ENCODE measurements at places on chromosomes 12 and 14.

DNA sequence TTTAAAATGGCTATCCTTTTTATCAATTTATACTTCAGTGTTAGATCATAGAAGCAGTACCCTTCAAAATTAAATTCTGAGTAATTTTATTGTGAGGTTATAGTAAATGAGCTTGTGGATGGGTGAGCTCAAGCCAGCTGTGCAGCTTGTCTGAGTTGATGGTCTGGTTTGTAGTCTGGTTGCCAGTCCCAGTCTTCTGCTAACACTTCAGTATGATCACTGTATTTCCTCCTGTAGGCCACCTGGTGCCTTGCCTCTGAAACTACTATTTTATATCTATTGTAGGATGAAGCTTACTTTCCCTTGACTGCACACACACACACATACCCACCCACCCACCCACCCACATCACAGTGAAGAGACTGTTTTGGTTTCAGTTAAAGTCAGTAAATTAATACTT lies 496.4 kb downstream of the PCNX1 start:
- no peak for DNase-seq

DNA sequence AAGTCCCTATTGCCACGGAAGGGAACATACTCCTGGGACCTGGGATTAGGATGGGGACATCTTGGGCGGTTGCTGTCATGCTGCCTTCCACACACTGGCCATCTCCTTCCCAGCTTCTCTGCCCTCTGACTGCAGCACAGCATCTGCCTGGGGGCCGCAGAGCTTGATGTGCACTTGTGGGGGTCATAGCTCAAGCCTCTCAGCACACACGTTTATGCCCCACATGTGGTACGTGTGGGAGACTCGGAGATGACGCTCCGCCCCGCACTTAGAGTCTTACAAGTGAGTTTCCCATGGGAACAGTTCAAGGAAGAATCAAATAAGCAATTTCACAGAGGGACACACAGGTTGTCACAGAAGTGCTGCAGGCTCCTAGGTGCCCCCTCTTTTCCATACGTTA lies 8.6 kb downstream of the ACADS start:
- DNase-seq: no peak

DNA sequence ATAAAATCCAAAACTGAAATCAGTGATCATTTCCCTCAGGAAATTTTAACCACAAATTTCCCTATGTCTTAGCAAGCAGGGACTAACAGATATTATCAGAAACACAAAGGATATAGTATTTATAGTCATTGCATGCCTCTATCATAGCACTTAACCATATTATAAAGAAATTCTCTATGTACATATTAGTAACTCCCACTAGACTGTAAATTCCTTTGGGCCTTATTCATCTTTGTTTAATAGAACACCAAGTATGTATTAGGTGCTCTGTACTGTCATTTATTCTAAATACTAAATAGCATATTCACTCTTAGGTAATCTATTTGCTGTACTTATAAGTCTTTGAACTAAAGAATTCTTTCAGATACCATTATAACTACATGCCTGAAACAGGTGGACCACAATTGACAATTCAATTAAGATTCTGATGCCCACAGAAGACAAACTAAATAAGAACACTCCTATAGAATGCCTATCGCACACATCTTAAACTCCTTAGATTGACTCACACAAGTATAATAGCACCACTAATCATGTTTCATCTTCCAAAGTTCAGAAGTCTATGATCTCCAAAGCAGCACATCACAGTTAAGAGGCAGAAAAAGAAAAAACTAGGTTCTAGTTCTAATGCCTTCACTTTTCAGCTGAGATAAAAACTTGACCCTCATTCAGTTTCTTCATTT lies 134.1 kb downstream of the FSCB start:
- DNase-seq: no peak

GRCh38 chr14:96038558-96038919 lies 623 bp upstream of the C14orf132 start:
- no peak for DNase-seq

DNA sequence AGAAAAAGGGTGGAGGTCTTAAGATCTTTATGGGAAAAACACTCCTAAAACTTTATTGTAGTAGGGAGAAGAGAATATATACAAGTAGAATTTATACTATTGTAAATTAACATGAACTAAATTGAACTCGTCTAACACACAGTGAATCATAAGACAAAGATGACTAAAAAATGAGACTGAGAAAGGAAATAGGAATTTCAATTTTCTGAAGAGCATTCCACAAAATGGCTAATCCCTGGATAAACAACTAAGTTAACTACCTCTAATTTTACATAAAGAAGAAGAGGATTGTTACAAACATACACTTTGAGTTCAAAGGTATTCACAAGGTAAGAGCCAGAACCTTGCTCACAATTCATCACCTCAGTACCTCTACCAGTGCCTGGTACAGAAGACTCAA lies 2.0 kb downstream of the MAP4K5 start:
- no peak for DNase-seq

- DNase-seq: no peak
Measured at GRCh38 chr12:88505696-88506095, 74.6 kb downstream of the KITLG start.

- DNase-seq: no peak
Measured at GRCh38 chr14:94771158-94771905, 1.4 kb upstream of the GSC start.

DNA sequence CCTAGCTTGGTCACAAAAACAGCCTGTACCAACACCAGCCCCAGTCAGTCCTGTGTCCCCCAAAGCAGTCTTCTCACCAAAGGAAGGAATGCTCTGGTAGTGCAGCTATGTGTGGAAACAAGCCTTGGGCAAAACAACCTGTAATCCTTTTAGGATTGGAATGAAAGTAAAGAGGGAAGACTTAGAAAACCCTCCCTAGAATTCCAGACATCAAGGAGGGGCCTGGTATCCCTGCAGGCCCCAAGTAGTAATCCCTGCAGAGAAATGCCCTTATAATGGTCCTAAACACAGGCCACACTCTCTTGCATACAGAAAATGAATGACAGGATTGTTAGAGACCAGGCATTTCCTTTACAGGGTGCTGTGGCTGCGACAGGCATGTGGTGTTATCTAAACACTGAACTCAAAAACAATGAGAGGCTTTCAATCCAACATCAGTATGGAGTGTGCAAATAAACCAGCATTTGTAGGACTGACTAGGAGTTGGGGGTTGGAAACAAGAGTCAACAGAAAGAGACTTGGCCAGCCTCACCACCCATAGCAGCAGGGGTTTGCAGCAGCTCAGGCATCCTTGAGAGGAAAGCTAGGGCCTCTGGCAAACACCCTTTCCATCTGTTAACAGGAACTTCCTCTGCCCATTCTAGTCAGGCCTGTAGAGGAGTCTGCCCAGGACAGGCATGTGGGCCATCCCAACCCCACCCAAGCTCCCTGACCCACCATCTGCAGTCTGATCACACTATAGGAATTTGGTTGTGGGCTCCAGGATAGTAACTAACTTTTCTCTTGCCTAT lies 59.1 kb downstream of the DCAF5 start:
- DNase-seq: no peak

DNA sequence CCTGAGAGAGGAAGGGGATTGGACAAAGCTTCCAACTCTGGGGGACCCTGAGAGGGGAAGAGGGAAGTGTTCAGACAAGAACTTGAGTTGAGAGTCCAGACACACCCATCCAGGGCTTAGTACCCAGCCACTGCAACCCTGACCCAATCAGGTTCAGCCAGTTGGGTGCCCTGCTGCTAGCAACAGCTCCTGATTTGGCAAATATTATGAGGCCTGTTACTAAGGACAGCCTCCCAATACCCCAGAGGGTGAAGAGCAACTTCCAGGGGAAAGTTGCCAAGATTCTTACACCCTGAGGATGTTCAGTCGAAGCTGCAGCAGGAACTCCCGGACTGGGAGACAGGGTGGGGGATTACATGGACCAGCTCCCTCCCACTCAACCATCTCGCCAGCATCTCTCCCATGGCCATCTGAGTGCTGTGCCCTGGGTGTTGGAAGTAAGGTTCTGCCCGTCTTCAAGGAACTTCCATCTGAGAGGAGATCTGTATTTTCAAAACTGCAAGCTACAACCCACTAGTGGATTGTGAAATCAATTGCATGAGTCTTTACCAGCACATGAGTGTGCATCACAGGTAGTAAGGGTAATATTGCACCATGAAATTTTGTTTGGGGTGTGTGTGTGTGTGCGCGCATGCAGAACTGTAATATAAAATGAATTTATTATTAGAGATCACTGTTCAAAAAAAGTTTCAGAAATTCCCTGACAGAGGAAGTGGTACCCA lies 11.5 kb upstream of the KRT78 start:
- DNase-seq: no peak

- no peak for DNase-seq
Measured at GRCh38 chr14:56189307-56189706, 71.1 kb downstream of the PELI2 start.

- DNase-seq: no peak
Measured at GRCh38 chr14:81868172-81868571, 334.5 kb upstream of the SEL1L start.

GRCh38 chr14:21703357-21704326 lies 30.0 kb upstream of the OR4E1 start:
- DNase-seq: no peak

- DNase-seq: no peak
Measured at GRCh38 chr12:1380171-1380851, 214.1 kb downstream of the FBXL14 start.

- no peak for DNase-seq
Measured at GRCh38 chr14:81310606-81311005, 89.5 kb downstream of the STON2 start.

DNA sequence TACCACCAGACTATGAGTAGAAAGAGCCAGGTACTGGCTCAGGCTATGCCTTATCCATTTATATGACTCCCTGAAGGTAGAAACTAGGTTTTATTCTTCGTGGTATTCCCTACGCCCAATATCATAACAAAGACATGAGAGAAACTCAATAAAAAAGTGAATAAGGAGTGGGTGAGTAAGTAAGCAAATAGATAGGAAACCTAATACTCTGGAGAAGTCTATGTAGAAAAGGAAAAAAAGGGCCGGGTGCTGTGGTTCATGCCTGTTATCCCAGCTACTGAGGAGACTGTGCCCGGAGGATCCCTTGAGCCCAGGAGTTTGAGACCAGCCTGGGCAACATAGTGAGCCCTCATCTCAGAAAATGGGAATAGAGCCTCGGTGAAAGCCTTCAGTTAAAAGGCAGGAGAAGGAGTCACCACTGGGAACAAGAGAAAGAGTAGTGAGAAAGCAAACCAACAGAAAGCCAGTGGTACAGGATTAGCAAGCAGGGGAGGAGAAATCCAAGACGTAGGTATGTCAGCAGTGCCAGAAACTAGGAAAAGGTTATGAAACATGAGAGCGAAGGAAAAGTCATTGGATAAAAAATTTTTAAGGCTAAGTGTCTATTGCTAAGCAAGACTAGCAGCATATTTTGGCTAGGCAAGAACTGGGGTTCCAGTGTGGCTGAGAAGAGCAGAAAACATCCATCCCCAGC lies 6.0 kb upstream of the OR6J1 start:
- no peak for DNase-seq

- DNase-seq: no peak
Measured at GRCh38 chr14:61152851-61153364, 128.2 kb downstream of the TMEM30B start.

- no peak for DNase-seq
Measured at GRCh38 chr14:68548194-68549076, 244.4 kb downstream of the ZFP36L1 start.

DNA sequence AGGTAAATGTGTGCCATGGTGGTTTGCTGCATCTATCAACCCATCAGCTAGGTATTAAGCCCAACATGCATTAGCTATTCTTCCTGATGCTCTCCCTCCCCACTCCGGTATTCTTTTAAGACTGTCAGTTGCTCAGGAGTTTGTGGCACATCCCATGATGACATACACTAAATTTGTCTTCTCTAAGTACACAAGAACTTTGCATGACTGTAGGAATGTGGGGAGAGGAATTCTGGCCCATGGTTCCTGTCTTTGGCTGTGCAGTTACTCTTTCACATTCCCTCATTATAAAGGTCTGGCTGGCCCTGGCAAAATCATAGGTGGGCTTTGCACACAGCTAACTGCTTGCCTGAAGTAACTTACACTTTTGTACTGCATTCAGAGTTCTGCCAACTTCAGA lies 30.3 kb downstream of the HMGA2 start:
- no peak for DNase-seq

- no peak for DNase-seq
Measured at GRCh38 chr14:50573862-50574261, 13.9 kb downstream of the ATL1 start.

GRCh38 chr14:99360774-99361595 lies 89.0 kb upstream of the BCL11B start:
- no peak for DNase-seq

DNA sequence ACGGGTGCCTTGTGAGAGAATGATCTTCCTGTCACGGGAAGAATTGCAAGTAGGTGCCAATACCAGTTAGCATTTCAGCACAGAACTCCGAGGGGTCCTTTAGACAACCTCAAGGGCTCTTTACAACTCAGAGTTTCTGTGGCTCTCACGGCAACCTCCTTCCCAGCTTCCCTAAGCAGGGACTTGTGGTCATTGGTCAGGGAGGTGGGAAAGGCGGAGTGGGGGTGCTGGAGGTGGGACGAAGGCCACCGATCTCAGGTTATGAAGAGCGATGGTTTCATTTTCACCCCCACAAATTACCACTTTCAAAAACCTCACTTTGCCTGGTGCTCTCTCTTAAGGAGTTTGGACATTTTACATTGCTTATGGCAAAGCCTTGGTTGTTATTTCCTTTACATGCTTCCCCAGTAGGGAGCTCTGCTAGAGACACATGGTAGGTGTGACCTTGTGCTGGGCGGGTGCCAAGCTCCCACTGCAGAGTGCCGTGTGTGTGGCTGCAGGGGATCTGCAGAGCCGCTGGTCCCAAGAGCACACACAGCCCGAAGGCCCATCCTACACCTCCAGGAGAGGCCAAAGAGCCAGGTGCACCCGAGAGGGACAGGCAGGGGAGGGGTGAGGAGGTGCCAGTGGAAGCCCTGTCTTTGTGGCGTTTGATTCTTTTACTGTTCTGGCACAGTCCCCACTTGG lies 21.4 kb downstream of the BCL2L14 start:
- no peak for DNase-seq

DNA sequence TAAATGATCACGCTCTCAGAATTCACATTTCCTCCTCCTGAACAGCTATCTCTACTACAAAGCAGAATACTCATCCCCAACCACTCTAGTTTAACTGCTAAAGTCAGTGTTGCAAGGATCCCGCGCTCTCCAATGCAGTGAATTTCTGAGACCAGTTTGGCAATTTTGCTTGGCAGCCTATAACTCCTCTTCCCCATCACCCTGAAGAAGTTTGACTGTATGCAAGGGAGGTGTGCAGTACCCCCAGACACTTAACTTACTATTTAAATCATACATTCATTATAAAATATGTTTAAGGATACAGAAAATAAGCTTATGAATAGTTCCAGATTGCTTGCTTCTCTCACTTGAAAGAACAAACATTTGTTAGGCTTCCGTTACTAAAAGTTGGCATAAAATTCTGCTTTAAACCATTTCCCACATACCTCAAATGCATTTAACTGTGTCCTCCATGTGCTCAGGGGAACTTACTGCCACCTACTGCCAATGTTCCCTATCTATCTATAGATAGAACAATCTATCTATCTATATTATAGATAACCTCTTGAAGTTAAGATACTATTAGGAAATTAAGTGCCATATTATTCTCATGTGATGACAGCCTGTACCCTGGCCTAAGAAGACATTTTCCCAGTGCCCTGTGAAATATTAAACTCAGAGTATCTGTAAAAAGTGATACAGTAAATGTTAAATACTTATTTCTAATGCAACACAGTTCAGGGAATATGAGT lies 2.4 kb downstream of the LGR5 start:
- DNase-seq: no peak

GRCh38 chr14:21278632-21279031 lies 1.3 kb upstream of the RPGRIP1 start:
- no peak for DNase-seq
